ENCODE measurements at places on chromosomes 3 and 15.

DNA sequence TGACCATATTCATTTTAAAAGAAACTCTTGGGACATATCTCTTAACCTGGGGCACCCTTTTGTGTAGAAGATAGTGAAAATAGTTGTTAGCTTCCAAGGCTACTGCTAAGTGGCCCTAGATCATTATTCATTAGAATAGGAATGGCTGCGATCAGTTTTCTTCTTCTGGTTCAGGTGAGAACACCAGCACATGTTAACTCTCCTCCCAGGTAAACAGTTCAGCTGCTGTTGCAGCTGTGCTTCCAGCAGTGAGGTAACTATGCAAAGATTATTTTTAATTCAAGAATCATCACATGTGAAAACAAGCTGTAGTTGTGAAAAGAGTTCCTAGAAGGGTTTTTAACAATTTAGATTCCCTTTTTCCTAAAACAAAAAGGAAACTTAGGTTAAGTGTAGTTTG is 43.3 kb downstream of the ZPLD1 start:
- DNase-seq: no peak

DNA sequence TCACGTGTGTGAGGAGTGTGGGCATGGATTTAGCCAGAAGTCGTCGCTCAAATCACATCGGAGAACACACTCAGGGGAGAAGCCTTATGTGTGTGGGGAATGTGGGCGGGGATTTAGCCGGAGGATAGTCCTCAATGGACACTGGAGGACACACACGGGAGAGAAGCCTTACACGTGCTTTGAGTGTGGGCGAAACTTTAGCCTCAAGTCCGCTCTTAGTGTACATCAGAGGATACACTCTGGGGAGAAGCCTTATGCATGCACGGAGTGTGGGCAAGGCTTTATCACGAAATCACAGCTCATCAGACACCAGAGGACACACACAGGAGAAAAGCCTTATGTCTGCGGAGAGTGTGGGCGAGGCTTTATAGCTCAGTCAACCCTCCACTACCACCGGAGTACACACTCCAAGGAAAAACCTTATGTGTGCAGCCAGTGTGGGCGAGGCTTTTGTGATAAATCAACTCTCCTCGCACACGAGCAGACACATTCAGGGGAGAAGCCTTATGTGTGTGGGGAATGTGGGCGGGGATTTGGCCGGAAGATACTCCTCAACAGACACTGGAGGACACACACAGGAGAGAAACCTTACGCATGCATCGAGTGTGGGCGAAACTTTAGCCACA is 28.1 kb downstream of the ZNF589 start:
- no peak for DNase-seq

DNA sequence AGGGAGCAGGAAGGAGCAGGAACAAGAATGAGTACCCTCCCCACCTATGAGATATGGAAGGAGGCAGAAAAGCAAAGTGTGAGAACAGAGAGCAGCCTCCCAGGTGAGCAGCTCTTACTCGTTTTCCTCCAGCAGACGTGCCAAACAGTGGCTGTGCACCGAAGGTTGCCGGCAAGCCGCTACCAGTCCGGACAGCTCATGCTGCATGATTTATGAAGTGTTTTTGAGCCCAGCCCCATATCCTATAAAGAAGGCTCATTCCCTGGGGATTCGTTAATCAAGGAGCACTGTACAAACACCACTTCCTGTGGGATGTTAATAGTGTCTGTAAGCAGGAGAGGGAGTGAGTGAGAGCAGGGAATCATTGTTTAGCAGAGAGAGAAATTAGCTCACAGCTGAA is 118.3 kb upstream of the FOXB1 start:
- no peak for DNase-seq

GRCh38 chr15:52797625-52798501 is 7.7 kb upstream of the ONECUT1 start:
- peak; percentile 56 for DNase-seq

DNA sequence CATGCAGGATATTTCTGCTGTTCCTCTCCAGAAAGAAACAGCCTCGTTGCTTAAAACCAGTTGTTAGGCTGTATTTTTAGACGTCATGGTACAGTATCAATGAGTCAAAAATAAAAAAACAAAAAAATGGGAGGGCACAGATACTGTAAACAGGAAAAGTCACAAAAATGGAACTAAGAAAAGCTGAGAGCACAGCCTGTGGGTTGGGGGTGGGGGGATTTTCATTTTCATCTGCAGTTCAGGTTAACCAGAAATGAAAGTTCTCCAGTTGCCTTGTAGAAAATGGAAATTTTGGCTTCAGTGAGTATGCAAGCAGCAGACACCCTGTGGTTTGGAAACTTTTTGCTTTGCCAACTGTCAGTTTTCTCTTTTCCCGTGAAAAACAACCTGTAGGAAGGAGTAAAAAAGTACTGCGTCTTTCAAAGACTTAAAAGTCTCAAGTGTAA is 59.0 kb downstream of the FRMD4B start:
- DNase-seq: peak; percentile 81

DNA sequence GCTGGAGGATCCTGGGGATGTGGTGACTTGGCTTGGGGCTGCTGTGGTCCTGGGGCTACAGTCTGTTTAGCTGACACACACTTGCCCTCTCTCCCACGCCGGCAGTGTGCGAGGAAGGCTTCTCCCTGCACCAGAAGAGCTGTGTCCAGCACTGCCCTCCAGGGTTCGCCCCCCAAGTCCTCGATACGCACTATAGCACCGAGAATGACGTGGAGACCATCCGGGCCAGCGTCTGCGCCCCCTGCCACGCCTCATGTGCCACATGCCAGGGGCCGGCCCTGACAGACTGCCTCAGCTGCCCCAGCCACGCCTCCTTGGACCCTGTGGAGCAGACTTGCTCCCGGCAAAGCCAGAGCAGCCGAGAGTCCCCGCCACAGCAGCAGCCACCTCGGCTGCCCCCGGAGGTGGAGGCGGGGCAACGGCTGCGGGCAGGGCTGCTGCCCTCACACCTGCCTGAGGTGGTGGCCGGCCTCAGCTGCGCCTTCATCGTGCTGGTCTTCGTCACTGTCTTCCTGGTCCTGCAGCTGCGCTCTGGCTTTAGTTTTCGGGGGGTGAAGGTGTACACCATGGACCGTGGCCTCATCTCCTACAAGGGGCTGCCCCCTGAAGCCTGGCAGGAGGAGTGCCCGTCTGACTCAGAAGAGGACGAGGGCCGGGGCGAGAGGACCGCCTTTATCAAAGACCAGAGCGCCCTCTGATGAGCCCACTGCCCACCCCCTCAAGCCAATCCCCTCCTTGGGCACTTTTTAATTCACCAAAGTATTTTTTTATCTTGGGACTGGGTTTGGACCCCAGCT is 2.9 kb upstream of the FES start:
- DNase-seq: no peak

DNA sequence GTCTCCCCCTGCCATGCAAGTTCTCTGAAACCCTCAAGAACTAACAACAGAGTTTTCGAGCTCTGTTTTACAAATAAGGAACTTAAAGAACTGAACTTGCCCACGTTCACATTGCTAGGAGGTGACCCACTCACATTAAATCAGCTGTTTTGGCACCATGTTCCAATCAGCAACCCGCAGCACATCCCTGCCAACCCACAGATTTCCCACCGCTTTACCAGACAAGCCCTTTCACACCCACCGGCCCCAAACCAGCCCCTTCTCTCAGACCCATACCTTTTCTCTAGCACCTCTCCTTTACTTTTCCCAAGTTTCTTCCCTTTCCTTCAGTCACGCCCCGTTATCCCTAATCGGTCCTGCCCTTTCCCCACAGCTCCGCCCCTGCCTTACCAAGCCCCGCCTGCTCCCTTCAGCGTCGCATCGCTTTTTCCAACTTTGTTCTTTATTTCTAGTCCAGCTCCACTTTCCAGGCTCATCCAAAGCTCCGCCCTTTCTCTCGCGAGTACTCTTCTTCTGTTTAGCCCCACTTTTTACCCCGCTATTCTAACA is 804 bp upstream of the BRPF1 start:
- DNase-seq: no peak

DNA sequence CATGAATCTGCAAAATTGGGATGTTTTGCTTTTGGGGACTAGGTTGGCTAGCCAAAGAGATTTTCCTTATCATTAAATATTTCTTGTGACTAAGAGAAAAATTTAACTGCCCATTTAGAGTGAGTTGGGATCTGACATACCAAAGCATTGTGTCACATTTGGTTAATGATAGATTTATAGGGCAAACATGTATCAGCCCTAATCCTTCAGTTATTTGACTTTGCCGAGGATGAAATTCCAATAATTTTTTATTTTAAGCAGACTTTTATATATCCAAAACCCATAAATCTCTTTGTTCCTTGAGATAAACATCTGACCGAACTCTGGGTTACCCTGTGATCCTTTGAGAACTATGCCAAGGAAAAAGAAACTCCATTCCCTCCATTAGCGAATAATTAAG is 218.9 kb downstream of the CDIN1 start:
- no peak for DNase-seq

DNA sequence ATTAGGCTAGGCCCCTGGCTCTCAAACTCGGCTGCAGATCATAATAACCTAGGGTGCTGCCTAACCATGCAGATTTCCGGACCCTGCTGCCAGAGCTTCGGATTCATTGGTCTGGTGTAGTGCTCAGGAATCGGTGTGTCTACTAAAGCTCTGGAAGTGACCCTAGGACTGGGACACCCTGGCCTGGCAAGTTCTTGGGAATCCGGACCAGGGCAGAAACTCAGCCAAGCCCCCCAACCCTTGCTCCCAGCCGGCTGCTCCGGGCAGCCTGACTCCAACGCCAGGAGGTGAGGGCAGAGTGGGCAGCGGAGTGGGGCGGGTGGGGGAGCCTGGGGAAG is 23.0 kb downstream of the IGDCC3 start:
- DNase-seq: no peak

GRCh38 chr15:50180091-50180490 is 1.9 kb upstream of the SLC27A2 start:
- DNase-seq: no peak

Measured in Jurkat, Clone E6-1 (cell line).